Cortex of kidney (tissue), 1 donor: ENCODE measurements at places on chromosomes 7 and 10.

- DNase-seq, result no peak
Measured at GRCh38 chr10:88115968-88116367, 252.5 kb downstream of the PTEN start.

DNA sequence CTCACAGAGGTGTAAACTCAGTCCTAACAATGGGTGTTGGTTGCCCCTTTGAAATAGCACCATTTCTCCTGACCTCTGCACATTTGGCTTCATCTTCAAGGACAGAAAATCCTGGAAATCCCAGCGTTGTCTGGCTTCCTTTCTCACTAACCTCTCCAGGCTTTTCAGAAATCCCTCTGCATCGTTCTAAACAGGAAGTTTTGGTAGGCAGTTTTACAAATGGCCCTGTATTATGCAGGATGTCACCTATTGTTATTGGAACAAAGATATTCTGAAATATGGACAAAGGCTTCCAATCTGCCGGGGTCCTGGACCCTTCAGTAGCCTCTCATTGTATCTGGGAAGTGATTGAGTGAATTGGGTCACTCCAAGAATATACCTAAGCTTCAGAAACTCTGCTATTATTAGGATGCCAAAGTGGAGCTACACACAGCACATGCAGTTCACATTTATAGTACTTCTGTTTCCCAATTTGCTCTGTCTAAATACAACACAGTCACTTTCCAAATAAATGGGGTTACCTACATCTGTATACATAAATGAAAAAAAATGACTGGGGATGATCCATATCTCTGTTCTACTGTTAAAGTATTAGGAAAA, 134.8 kb upstream of the KLF6 start:
- DNase-seq, result no peak

DNA sequence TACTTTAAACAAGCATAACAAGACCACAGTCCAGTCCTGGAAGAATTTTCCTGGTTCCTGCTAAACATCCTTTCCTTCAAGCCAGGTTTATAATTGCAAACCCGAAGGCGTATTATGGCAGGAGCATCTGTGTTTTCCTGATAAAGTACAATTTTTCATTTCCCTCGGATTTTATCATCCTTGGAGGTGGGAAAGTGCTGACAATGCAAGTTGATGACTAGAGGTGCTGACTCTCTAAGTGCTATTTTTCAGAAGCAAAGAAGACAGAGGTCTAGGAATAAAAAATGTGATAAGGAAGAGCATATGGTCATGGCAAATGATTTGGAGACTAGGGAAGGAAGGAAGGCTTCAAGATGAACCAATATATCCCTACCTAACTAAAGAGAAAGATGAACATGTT, 703.2 kb upstream of the LRRN3 start:
- no peak for DNase-seq

GRCh38 chr7:36723951-36724664, at the start of gene AOAH:
Gene AOAH, minus strand, starts transcription at chr7:36724494. Its CDS starts 346 bp downstream, at chr7:36724148.
- DNase-seq, result no peak

DNA sequence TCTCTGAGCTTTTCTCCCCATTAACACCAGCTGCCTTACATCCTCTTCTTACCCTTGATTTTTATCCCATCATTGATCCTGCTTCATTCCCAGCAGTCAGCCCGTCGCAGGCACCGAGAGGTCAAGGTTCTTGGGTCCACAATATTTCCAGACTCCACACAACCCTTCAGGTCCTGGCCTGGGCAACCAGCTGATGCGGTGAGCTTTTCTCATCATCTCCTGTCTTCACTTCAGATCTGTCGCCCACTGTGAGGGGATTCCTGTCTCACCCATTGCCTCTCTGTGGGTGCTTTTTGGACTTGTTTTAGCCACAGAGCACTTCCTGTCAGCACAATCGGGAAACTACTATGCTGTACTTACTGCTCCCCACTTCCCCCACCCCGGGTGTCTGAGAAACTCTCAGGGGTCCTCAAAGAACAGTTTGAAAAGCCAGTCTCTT, 8.4 kb upstream of the PVRIG start:
- no peak for DNase-seq

GRCh38 chr7:17132726-17133125, 165.7 kb upstream of the AHR start:
- DNase-seq, result no peak

GRCh38 chr10:948347-948746, 16.8 kb upstream of the LARP4B start:
- DNase-seq, result no peak

GRCh38 chr7:50397320-50397970, 52.7 kb downstream of the FIGNL1 start:
- DNase-seq, result no peak

DNA sequence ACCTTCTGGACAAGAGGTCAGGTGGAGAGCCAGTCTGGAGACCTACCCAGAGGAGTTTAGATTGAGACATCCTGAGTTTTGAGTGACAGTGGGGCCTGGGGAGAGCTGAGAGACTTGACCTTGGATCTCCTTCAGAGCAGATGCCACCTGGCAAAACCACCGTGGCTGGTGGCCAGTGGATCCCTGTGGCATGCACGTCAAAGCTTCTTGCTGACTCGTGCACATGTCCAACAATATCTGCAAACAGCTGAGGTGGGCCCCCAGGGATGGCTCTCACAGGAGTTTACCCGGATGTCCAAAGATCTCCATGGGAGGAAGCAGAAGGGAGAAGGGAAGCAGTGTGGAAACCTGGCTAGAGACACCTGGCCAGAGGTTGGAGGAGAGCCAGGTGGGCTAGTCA, 230.5 kb downstream of the FANK1 start:
- DNase-seq, result no peak

- no peak for DNase-seq
Measured at GRCh38 chr10:28677888-28678686, 766 bp downstream of the BAMBI start.

- no peak for DNase-seq
Measured at GRCh38 chr10:15351099-15351820, 19.8 kb downstream of the FAM171A1 start.

DNA sequence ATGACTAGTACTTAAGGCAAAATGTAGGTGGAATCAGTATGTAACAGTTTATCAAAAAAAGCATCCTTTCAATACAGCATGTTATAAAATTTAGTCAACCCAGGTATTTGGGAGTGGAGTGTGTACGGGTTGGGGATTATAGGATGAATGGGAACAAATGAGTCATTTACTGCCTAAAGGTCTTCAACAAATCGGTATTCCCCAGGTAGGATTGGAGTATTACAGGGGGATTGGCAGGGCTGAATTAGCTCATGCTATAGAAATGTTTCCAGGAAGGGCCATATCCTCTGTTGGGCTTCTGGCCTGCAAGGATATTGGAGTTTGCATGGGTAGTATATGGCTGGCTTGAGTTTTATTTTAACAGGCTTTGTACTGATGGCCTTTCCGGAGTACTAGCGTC, 723.7 kb downstream of the SORCS1 start:
- DNase-seq, result no peak

DNA sequence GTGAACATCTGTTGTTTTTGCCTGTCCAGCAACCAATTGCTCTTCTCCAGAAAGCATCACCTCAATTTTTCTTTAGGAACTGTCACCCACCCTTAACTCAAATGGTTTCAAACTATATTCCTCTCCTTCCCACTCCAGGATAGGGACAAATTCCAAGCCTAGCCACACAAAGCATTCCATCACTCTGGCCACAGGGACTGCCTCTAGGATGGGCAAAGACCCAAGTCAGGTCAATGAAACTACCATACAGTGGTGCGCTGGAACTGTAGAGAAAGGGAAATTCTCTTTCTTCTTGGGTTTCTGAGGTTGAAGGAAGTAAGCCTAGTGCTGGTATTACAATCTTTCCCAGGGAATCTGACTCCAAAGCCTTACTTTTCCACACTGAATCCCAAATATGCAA, 3.6 kb downstream of the MICU1 start:
- no peak for DNase-seq

- DNase-seq, result no peak
Measured at GRCh38 chr7:997404-998395, 14.7 kb downstream of the CYP2W1 start.

DNA sequence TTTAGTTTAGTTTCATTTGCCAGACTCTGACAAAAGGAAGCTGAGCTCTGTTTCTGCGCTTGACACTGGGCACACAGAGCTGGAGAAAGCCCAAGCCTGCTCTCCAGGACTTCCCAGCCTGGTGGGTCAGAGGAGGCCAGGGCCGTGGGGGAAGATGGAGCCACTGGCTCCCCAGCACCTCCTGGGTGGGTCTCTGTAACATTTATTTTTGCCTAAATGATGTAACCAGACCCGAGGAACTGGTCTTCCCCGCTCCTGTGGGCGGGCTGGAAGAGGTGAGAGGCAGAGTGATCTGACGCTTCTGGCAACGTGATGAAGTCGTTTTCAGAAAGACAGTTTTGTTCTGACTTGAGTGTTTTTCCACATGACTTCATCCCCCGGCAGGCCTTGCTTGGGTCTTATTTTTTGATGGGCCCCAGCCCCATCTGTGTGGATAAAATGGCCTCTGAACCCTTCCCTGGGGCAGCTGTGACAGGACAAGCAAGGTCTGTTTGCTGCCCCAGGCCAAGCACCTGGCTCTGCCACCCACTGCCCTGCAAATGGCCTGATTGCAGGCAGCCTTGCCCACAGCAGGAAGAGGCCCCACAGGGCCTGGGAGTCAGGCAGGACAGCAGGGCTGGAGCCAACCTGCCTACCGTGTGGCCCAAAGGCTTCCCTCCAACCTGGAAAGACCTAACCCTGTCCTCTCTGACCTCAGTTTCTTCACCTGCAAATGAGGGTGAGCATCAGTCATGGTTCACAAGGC, 304.9 kb upstream of the ZMIZ1 start:
- DNase-seq, result no peak

- no peak for DNase-seq
Measured at GRCh38 chr10:123585477-123586445, 80.4 kb upstream of the GPR26 start.

DNA sequence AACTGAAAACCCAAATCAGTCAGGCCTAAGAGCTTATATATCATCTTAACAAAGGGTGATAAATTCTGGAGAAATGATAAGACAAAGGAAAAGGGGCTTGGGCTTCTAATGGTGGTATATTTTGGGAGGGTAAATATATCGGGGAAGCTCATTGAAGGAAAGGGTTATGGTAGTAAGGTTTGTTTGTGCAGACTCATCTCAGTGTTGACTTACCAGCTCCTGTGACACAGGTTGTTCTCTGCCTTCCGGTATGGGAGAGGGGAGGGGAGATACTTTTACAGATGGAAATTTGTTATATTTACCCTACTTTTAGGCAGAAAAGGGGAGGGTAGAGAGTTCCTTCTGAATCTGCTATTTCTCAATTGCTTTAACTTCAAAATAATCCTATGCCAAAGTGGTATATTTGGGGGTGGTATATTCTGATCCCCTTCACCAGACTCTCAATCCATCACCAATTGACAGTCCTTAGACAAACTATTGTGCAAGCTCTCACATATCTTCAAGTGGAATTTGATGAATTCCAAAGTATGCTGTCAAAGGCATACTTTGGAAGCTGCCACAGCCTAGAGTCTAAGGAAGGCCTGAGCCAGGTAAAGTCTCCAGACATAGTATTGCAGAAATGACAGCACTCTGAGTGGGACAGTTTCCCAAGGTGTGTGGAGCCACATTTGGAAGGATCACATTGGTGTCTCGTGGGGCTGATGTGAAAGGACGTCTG, 13.3 kb upstream of the PAPSS2 start:
- no peak for DNase-seq

GRCh38 chr7:14104861-14105260, 115.4 kb upstream of the ETV1 start:
- DNase-seq, result no peak

DNA sequence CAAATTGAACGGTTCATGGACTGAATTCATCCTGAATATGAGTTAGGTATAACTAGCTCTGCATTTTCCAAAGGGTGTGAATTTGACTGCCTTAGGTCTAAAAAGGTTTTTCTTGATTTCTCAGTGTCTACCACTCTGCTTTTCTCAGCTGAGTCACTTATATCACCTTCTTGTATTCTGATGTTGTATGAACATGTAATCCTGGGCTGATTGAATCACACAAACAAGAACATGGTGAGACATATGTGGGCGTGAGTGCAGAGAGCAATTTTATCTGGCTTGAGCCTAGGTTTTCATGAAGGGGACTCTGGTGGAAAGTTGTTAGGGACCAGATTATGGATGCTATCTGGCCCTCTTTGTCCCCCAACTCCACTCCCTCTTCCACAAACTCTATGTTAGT, 239.8 kb downstream of the SUGCT start:
- no peak for DNase-seq

GRCh38 chr7:71216211-71216610, 84.3 kb downstream of the GALNT17 start:
- no peak for DNase-seq

- DNase-seq, result no peak
Measured at GRCh38 chr10:43667317-43667731, 18.6 kb upstream of the ZNF32 start.

- DNase-seq, result no peak
Measured at GRCh38 chr7:155769701-155770100, 42.6 kb downstream of the SHH start.

GRCh38 chr7:30694774-30695721, 12.8 kb upstream of the CRHR2 start:
- no peak for DNase-seq

- DNase-seq, result no peak
Measured at GRCh38 chr10:73220989-73221388, 26.1 kb downstream of the DNAJC9 start.

GRCh38 chr7:464454-465401, 54.9 kb downstream of the PDGFA start:
- DNase-seq, result no peak

GRCh38 chr10:86728056-86728455, 28.4 kb upstream of the BMPR1A start:
- no peak for DNase-seq

- no peak for DNase-seq
Measured at GRCh38 chr7:54166419-54166818, 375.8 kb upstream of the VSTM2A start.

DNA sequence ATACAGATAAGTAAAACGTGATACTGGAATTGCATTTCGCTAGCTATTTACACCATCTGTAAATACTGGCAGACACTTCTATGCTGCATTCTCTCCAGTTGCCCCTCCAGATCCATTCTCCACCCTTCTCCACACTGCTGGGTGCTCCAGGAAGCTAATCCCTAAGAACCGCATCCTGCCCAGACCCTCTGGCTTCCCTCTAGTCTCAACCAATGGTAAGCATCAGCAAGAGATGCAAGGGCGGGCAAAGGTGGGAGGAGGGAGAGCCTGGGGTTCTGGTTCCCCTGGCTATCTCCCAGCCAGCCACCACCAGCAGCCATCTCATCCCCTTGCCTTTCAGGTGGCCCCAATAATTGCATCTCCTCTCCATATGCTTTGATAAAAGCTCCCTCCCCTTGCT, 84.4 kb downstream of the AMPH start:
- no peak for DNase-seq

GRCh38 chr10:9297580-9297979, 1243.1 kb downstream of the GATA3 start:
- DNase-seq, result no peak

DNA sequence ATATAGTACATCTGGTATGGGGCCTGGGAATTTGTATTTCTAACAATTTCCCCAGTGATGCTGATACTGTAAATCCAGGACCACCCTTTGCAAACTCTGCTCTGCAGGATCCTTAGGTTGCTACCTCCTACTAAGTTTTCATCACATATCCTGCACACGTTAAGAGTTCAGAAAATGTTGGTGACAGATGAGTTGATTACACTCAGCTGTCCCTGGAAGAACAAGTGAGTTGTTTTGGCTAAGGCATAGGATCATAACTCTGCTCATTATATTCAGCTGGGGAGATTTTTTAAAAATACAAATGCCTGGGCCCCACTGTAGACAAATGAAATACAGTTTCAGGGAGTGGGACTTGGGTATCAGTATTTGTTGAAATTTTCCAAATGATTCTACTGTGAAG, 274.6 kb upstream of the HABP2 start:
- DNase-seq, result no peak

GRCh38 chr10:110058212-110058611, 50.4 kb downstream of the ADD3 start:
- DNase-seq, result no peak
